GM19239 (cell line): ENCODE measurements at places on chromosomes 6 and 20.
A peak's percentile ranks its signal among the peaks of the same experiment; 100 is the strongest.

- peak; percentile 29 for DNase-seq
Observed at GRCh38 chr6:113805173-113805790, 51.9 kb upstream of the MARCKS start.

DNA sequence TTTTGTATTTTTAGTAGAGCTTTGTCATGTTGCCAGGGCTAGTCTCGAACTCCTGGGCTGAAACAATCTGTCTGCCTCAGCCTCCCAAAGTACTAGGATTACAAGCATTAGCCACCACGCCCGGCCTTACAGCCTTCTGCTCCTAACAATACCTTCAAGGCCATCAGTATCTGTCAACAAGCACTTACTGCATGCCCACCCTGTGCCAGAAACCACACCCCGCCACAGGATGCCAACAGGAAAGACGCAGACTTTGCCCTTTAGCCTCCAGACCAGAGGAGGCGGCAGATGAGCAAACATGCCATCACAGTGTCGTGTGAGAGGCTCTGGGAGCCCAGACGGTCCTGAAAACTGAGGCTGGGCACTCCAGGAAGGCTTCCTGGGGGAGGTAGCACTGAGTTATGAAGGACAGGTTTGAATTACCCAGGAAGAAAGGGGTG lies 34.7 kb upstream of the TGM3 start:
- no peak for DNase-seq

- no peak for DNase-seq
Observed at GRCh38 chr6:7993952-7994351, 70.2 kb downstream of the BLOC1S5 start.

DNA sequence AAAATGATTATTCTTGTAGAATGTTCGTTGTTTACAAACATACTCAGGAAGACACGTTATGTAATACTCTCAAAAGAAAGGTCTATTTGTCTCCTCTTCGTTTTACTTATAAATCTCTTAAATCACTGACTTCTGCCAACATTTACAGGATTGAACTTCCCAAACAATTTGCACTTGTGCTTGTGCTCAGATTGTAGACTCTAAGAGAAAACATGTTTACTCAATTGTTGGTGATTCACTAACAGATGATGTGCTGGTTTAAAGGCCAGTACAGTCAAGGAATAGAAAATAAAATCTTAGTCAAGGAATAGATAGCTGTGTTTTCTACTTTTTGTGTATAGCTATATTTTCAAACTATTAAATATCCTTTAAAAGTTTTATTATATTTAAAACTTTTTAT lies 172.8 kb downstream of the GJA1 start:
- no peak for DNase-seq

- DNase-seq, result peak; percentile 53
Observed at GRCh38 chr20:24783631-24784492, 165.2 kb upstream of the CST7 start.

DNA sequence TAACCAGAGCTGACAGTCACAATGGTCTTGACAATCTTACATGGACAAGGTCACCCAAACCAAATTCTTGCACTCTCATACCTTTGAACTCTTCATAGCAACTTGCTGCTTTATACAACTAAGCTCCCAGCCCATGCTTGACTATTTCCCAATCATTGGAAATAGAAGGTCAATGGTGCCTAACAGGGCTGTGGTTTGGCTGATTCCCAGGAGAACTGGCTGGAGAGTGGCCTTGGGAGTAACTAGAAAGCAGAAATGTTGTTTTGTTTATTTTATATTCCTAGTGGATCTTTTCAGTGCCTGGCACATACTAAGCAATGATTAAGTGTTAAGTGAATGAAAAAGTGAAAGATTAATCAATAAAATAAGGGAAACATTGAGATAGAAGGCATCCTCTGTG lies 3.0 kb downstream of the SPINT4 start:
- no peak for DNase-seq

GRCh38 chr6:16028966-16029365 lies 99.9 kb upstream of the MYLIP start:
- no peak for DNase-seq

DNA sequence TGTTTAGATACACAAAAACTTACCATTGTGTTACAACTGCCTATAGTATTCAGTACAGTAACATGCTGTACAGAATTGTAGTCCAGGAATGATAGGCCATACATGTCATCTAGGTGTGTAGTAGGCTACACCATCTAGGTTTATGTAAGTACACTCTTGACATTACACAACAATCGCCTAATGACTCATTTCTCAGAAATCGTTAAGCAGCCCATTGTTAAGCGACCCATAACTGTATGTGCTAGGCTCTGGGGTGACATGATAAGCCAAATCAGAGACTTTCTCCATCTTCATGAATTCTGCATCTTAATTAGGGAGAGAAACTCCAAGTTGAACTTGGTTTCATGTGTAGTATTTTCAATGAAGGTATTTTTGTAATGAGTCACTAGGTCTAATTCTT lies 17.2 kb downstream of the STK35 start:
- no peak for DNase-seq

DNA sequence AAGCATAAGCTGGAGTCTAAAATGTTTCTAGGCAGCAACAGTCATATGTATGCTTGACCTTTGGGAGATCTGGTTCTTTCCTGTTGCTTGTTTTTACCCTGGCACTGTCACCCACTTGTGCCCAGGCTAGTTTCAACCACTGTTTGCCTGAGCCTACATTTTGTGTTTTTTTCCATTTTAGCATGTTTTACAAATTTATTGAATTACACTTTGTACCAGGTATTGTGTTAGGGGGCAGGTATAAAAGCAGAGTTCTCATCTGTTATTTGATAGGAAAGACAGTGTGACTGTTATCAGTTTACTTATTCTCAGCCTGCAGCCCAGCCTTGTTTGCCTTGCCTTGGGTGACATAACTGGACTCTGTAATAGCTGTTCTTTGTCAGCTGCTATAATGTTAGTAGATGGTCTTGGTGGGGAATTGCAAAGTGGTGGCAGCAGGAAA lies 147.0 kb downstream of the CDKAL1 start:
- no peak for DNase-seq

GRCh38 chr6:132399376-132400074 lies 1.8 kb downstream of the MOXD1 start:
- no peak for DNase-seq
